Sciatic nerve (tissue), 2 donors: ENCODE measurements at places on chromosomes 12 and 14. TPM values are rescaled to one million over a fixed set of nuclear protein-coding genes. Genes with fewer than 3 reads are reported as not detected.

ISCA2 gene
- total RNA-seq: 19.3 TPM

GRCh38 chr12:31897781-31898503 lies 61.3 kb upstream of the RESF1 start:
- no peak for DNase-seq

DNA sequence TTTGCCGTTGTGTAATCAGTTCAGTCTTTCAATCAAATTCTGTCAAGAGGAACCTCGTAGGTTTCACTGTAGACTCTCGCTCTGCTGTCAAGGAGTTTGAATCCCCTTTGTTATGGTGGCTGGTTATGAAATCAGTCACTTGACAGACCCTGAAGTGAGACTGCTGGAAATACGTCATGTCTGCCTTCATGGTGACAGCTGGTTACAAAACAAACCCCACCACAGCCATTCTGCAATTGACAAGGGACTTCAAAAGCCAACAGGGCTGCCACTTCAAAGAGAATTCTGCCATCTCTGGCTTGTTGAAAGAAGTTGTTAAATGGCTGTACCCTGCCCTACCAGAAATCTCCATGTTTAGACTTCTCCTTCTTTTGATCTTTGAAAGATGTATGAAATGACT lies 286.9 kb downstream of the ERC1 start:
- DNase-seq: no peak

DNA sequence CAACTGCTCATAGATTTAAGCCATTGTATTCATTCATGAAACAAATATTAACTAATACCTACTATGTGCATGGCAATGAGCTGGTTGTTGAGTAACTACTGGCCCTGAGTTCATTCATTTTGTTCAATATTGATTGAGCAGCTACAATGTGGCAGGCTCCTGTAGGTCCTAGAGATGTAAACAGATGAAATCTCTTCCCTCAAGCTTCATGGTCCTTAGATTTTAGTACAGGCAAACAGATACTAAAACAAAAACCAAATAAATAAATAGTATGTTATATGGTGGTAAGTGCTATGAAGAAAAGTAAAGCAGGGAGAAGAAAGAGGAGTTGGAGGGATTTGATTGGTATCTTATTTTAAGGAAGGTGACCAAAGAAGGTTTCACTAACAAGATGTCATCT lies 77.8 kb downstream of the RERG start:
- DNase-seq: no peak
